ENCODE measurements at places on chromosomes 1 and 21.

- DNase-seq: no peak
These were observed 92.0 kb upstream of the TLR5 start for GRCh38 chr1:223235091-223235490.

- peak; percentile 72 for DNase-seq
These were observed 1.1 kb downstream of the PIK3CD start for GRCh38 chr1:9652379-9653209.

- no peak for DNase-seq
These were observed 12.8 kb upstream of the RNU1-2 start for GRCh38 chr1:16882986-16883385.

DNA sequence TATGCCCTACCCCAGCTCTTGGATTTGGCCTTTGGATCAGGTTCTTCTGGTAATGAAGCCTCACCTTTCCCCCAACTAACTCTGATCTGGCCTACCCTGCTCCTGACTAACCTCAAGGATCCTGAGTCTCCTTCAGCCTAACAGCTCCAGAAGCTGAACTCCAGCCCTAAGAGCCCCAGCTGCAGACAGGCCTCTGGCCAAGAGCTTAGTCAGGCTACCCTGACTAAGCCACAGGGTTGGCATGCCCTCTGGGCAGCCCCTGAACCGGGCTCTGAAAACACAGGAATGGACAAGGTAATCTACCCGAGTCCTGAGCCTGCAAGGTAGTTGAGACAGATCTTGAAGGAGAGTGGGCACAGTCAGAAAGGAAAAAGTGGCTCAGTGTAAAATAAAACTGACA lies 29.4 kb downstream of the COA7 start:
- DNase-seq: no peak

DNA sequence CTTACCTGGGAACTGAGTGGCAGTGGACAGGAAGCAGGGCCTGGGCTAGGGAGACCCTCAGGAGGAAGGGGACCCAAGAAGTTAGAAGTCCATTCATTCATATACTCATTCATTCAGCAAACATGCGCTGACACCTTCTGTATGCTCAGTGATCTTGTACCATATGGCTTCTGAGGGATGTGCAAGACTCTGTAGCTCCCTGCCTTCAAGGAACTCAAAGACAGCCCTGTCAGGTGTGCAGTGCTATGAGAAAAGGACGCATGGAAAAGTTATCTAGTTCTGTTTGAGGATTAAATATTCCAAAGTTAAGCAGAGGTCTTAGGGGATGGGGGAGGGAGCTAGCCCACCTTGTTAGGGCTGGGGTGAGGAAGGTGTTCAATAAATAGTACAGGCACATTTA lies 12.5 kb downstream of the DMAP1 start:
- no peak for DNase-seq

DNA sequence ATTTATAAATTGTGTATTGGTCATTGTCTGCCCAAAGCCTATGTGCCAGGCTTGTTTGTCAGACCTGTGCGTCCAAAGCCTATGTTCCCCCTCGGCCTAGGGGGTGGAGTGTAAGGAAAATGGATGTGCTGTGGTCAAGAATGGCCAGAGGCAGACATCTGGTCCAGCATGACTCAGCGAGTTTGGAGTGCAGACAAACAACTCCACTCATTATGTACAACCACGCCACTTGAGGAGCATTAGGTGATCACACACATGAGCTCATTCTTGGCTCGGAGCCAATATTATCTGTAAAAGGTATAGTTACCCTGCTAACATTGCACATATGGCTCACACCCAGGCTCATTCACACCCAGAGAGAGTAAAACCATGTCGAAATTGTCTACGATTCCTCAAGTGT lies 1047.6 kb upstream of the ADGRL4 start:
- DNase-seq: no peak

DNA sequence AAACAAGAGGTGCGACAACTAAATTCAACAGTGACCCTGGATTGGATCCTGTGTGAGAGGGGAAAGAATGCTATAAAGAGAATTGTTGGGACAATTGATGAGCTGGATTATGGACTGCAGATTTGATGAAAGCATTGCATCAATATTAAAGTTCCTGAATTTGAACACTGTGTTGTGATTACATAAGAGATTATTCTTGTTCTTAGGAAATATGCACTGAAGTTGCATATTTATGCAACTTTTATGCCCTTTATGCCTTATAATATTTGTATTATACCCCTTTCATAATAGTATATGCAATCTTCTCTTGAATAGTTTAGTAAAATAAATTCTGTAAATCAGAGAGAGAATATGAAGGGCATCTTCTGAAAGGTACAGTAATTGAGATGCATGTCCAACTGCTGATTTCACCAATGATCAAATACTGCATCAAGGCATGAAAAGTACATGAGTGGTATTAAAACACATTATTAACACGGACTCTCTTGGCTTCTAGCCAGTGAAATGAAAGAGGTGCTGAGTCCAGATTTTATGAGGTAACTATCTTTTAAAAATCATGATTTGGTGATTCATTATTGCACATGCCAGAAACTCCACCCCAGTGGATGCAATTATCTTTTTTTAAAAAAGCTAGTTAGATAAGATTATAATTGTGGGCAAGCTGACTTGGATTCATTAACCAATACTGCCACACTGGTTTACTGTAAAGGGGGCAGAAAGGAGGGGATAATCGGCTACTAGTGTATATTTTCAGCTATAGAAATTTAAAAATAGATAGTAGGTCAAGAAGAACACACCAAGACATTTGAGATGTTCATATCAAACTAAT lies 19.9 kb upstream of the LPAR3 start:
- DNase-seq: no peak

- no peak for DNase-seq
These were observed 89.0 kb downstream of the MIS18A start for GRCh38 chr21:32189688-32190483.

DNA sequence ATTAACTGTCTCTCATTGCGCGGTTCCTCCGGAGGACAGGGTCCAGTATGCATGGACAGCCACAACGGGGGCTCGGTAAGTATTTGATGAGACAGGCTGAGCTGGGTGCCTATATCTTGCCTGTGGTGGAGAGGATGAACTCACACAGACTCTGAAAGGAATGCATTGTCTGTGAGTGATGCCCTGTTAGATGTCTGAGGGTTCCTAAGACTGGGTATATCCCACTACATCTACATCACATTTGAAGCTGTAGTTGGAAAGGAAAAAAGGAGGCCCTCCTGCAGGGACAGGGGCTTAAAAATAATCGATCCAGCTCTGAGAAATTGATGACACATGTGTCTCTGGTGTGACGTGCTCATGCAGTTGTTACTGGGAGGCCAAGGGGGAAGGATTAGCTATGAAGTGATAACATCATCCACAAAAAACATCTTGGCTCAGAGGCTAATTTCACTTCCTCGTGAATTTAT lies 1.9 kb downstream of the ADARB1 start:
- DNase-seq: no peak

DNA sequence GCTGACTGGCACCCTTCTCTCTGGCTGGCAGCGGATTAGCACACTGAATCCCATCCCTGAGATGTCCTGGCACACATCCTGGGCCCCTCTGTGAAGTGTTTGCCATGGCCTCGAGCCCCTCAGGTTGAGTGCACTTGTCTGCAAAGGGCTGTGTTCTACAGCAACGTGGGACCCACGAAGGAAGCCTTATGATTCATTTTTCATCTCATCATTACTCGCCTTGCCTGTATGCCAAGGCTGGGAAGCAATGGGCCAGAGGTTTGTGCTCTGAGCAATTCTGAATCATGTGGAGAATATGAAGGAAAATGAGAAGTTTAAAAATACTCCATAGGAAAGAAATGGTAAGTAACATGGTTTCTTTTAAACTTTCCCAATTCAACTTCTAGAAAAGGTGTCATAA lies 124.8 kb upstream of the LMO4 start:
- no peak for DNase-seq

DNA sequence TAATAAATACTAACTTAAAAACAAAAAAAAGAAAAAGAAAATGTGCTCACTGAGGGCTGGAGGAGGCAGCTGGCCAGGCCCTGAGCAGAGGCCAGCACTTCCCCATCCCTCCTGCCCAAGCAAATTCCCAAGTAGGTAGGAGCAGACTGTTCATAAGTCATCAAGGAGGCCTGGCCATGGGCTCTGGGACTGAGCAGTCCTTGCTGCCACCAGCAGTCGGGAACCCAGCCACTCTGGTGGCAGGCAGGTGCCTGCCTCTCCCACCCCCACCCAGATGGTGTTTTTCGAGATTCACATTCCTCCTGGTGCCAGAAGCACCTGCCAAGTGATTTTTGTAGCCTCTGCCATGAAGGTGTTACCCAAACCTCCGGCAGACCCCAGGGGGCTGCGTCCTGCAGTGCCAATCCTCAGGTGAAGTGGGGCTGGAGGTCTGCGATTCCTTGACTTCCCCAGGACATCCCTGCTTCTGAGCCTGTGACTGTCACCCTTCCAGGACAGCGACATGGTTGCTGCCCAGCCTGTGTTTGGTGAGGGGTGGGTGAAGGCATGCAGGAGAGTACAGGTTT lies 204.2 kb upstream of the TMEM51 start:
- no peak for DNase-seq

GRCh38 chr1:65193129-65193695 lies 45.2 kb downstream of the AK4 start:
- no peak for DNase-seq

DNA sequence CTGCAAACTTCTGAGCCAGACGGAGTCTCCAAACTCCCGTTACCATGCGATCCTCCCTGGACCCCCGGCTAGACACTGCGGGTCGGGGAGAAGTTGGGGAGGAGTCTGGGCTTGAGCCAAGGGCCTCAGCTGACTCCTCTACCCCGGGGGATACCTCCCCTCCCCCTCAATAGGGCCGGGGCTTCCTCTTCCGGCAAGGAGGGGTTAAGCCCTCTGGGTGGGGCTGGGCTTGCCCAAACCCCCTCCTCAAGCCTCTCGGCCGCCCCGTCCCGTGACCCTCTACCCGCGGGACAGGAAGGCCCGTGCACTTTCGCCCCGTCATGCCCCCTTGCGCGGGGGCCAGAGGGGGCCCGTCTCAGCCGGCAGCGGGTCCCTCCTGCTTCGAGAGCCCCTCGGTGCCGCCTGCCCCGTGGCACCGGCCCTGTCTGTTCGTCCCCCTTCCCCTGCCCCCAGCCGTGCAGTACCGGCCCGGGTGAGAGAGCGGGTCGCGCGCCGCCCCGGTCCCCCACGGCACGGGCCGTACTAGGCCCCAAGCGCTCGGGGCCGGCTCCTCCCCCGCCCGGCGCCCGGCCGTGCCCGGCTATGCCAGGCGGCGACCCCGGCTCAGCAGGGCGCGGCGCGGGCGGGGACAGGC lies 652 bp downstream of the ARL8A start:
- peak; percentile 69 for DNase-seq

DNA sequence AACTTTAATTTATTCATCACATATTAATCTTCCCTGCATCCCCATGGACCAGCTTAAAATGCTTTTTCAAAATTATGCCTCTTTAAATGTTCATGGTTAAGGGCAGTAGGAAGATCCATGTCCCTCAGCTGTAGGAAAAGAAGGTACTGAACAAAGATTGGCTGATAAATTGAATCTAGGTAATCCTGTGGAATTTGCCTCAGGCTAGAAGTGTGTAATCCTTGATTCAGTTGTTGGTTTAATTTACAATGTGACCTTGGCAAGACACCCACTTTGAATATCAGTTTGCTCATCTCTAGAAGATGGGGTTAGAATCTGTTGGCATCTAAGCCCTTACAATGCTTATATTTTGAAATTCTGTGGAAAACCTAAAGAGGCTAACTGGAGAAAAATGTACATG lies 6.1 kb downstream of the TTC4 start:
- DNase-seq: no peak

GRCh38 chr21:33686386-33686785 lies 44.1 kb downstream of the ITSN1 start:
- DNase-seq: no peak

GRCh38 chr1:174157157-174157806 lies 2.0 kb upstream of the RABGAP1L start:
- DNase-seq: no peak

DNA sequence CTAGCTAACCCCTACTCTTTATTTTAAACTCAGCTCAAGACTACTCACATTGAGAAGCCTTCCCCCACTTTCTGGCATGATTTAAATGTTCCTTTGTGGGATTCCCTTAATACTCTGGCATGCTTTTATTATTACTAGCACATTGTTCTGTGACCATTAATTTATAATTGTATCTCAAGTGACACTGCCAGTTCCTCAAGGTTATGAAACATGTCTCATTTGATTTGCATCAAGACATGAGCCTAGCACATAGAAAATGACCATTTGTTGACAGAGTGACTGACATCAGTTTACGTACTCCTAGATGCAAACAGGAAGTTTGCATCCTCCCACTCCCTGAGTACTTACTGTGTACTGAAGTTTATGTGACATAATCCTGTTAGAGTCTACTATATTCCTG lies 15.2 kb downstream of the RGS4 start:
- DNase-seq: no peak

- DNase-seq: no peak
These were observed 379.8 kb downstream of the MATN1 start for GRCh38 chr1:30343562-30343961.

- DNase-seq: no peak
These were observed 152.7 kb downstream of the PIK3R3 start for GRCh38 chr1:45979778-45980176.

GRCh38 chr1:44894591-44894990 lies 51.5 kb upstream of the PTCH2 start:
- no peak for DNase-seq

DNA sequence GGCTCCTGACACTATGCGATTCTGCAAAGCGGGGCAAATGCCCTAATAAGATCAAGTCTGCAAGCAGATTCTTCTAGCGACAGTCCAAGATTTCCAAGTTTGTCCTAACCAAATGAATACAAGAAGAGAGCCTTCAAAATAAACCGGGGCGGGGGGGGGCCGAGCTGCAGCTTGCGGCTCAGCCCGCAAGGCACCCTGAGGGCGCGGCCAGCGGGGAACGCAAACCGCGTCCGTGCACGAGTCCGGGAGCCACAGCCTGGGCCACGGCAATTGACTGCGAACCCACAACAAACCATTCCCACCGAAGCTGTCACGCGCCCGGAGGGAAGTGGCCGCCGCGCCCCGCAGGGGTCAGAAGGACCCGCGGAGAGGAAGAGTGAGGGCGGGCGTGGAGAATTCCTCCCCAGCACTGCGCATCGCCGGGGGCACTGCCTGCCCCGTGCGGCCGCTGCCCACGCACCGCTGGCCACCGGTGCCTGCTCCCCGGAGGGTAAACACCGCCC lies 687 bp downstream of the TGFBR3 start:
- no peak for DNase-seq

- no peak for DNase-seq
These were observed 22.9 kb upstream of the DISC1 start for GRCh38 chr1:231603598-231604275.
